ENCODE measurements at places on chromosomes 3 and 15.

DNA sequence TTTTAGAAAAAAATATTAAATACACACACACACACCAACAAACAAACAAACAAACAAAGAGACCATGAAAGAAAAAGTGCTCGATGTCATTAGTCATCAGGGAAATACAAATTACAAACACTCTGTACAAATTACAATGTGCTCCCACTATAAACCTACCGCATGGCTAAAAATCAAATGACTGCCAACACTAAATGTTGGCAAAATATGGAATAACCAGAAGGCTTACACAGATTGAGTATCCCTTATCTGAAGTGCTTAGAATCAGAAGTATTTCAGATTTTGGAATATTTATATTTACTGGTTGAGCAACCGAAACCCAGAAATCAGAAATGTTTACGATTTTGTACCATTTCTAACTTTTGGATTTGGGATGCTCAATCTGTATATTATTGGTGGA is 33.4 kb downstream of the CDV3 start:
- no peak for DNase-seq

GRCh38 chr3:152331018-152331541 is 62.4 kb downstream of the MBNL1 start:
- DNase-seq: no peak

DNA sequence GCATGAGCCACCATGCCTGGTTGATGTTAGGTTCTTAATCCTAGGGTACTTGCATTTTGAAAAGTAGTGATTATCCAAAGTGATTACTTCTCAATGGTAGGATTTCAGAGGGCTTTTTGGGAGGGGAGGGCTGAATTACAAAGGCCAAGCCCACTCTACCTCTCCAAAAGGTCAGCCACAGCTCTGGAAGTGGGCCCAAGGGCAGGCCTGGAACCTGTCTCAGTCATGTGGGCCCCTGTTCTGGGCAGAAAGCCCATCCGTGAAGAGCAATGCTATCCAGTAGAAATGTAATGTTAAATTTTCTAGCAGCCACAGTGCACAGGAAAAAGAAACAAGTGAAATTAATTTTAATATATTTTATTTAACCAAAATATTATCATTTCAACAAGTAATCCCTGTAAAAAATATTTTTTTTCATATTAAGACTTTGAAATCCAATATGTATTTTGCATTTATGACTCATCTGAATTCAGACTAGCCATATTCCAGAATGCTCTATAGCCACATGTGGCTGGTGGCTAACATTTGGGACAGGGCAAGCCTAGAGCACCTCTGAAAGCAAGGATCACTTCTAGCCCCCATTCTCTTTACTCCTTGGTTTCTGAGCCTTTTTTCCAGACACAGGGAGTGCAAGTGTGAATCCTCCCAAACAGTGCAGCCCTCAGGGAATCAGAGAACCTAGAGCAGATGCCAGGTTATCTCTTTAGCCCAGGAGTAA is 16.8 kb downstream of the RFT1 start:
- no peak for DNase-seq

DNA sequence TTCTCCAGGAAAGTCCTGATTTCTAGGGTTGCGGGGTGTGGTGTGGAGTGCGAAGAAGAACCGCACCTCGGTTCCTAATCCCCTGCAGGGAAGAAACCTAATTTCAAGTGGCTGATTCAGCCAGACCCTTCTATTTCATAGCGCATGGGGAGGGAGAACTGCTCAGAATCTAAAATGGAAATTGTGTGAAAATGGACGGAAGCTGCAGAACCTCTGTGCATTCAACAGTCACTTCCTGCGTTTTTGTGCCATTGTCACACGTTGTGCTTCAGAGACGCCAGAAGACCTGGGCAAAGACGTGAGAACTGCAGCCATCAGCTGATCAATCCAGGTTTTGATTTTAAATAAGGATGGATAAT is 1.2 kb downstream of the SIDT1 start:
- no peak for DNase-seq

- no peak for DNase-seq
These were observed 12.3 kb downstream of the TCF12 start for GRCh38 chr15:56930669-56931313.

Data from stimulated activated CD4-positive, alpha-beta T cell treated with anti-CD3 and anti-CD28 coated beads, Interleukin-15, amount 100 ng/mL, for 1 hour (primary cell).